ENCODE measurements at places on chromosomes 12 and 14. TPM values are rescaled to one million over a fixed set of nuclear protein-coding genes. Genes with fewer than 3 reads are reported as not detected.

The PIANP gene
- 1.3 TPM for total RNA-seq

GRCh38 chr12:127785540-127785939, 481.4 kb upstream of the TMEM132C start:
- no peak for DNase-seq

GRCh38 chr12:3998968-3999792, 126.0 kb upstream of the PARP11 start:
- no peak for DNase-seq

- no peak for DNase-seq
Observed at GRCh38 chr14:98579140-98579539, 692.9 kb downstream of the BCL11B start.

DNA sequence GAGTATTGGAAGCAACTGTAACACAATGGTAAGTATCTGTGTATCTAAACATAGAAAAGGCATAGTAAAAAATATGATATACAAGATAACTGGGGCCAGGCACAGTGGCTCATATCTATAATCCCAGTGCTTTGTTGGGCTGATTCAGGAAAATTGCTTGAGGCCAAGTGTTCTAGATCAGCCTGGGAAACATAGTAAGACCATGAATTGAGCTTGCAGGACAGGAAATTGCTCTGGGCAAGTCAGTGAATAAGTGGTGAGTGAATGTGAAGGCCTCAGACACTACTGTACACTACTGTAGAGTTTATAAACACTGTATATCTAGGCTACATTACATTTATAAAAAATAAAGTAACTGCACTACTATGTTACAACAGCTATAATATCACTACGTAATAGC, 75.2 kb downstream of the GPR135 start:
- no peak for DNase-seq

DNA sequence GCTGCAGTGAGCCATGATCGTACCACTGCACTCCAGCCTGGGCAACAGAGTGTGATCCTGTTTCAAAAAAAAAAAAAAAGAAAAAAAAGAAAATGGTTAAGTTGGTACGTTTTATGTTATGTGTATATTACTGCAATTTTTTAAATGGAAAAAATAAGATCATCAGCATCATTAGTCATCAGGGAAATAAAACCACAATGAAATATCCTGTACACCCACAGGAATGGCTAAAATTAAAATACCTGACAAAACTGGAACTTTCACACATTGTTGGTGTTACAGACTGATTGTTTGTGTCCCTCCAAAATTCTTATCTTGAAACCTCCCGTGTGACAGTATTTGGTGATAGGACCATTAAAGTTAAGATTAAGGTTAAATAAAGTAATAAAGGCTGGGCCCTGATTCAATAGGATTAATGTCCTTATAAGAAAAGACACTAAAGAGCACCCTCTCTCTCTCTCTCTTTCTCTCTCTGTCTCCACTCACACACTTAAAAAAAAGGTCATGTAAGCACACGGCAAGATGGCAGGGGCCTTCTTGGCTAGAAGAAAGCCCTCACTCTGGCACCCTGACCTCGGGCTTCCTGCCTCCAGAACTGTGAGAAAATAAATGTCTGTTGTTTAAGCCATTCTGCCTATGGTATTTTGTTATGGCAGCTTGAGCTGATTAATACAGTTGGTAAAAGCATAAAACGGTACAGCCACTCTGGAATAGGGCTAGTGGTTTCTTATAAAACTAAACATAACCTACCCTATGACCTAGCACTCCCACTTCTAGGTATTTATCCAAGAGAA, 48.3 kb upstream of the ZFP36L1 start:
- no peak for DNase-seq

All from activated naive CD4-positive, alpha-beta T cell treated with anti-CD3 and anti-CD28 coated beads, Interleukin-2, amount 50 U/mL, for 72 hours (primary cell).